Activated naive CD4-positive, alpha-beta T cell treated with anti-CD3 and anti-CD28 coated beads, Interleukin-2, amount 10 ng/mL, durations not matched to agents 7 days and 5 days (primary cell): ENCODE measurements at places on chromosomes 2 and 18.

DNA sequence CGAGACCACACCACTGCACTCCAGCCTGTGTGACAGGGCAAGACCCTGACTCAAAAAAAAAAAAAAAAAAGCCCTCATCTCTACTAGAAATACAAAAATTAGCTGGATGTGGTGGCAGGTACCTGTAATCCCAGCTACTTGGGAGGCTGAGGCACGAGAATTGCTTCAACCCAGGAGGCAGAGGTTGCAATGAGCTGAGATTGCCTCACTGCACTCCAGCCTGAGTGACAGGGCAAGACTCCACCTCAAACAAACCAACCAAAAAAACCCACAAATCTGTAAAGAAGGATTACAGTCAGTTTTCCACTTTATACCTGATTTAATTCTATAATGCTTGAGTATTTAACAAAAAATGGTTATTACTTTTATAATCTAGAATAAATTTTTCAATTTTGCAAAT is 9.7 kb downstream of the DARS1 start:
- H3K36me3 ChIP-seq, result peaks cover 81% of the 10 kb centered on the region
- no peak for DNase-seq
- no peak overlapping the region for H3K4me3 ChIP-seq

- H3K4me3 ChIP-seq, result no peak overlapping the region
- no peaks in the 10 kb centered on the region for H3K36me3 ChIP-seq
- no peak overlapping the region for H3K27ac ChIP-seq
- no peak for DNase-seq
Observed at GRCh38 chr2:75186821-75187220, 12.5 kb downstream of the TACR1 start.

- H3K27ac ChIP-seq, result no peak overlapping the region
- no peaks in the 10 kb centered on the region for H3K36me3 ChIP-seq
- no peak overlapping the region for H3K4me3 ChIP-seq
- no peaks in the 10 kb centered on the region for H3K4me1 ChIP-seq
- H3K27me3 ChIP-seq, result peaks cover 14% of the 10 kb centered on the region
Observed at GRCh38 chr2:224055101-224055500, 16.0 kb upstream of the SERPINE2 start.

DNA sequence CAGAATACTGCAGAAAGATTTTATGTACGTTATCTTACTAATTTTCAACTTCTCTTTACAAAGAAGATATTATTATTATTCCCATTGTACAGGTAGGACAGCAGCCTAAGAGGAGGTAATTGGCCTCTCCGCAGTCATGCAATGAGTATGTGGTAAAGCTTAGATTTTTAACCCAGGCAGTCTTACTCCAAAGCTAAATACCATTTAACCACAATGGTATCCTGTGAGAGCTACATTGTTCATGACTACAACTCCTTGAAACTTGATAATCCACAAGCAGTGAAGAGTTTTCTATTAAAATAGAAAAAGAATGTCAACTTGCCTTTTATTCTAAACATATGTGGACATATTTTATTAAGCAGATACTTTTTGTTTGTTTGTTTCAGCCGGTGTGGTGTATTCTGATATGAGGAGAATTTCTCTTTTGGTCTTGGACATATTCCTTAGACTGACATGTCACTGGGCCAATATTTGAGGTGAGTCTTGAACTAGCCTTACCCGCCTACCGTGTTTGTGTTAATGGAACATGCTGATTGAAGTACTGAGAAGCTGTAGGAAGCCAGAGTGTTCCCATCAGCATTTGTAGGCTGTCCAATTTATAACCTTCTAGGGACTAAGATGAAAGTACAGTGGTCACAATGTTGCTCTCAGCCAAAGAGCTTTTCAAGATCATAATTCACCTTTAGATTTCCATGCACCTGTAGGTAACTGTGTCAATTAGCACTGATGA is 293.9 kb upstream of the DCC start:
- no peaks in the 10 kb centered on the region for H3K4me1 ChIP-seq
- H3K4me3 ChIP-seq, result no peak overlapping the region
- no peaks in the 10 kb centered on the region for H3K36me3 ChIP-seq

- H3K27me3 ChIP-seq, result no peaks in the 10 kb centered on the region
- no peak for DNase-seq
Observed at GRCh38 chr18:65477455-65477854, 273.4 kb upstream of the CDH7 start.

DNA sequence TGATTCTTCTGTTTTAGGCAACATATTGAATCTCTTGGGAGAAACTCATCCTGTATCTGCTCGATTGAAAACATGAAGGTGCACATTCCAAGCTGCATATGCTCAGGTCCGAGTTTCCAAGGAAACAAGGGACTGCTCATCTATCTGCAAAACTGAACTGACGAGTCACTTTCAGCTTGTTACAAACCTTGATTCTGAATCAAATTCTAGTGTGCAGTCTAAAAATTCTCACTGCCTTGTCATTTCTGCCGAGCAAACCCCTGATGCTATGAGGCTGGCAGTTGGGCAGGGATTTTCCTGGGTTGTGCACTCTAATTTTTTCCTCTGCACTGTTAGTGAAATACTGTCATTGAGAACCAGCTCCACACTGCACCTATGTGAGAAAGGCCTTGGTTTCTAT is 101.3 kb upstream of the ETAA1 start:
- no peak for DNase-seq
- H3K36me3 ChIP-seq, result no peaks in the 10 kb centered on the region
- H3K27ac ChIP-seq, result no peak overlapping the region
- no peaks in the 10 kb centered on the region for H3K4me1 ChIP-seq

DNA sequence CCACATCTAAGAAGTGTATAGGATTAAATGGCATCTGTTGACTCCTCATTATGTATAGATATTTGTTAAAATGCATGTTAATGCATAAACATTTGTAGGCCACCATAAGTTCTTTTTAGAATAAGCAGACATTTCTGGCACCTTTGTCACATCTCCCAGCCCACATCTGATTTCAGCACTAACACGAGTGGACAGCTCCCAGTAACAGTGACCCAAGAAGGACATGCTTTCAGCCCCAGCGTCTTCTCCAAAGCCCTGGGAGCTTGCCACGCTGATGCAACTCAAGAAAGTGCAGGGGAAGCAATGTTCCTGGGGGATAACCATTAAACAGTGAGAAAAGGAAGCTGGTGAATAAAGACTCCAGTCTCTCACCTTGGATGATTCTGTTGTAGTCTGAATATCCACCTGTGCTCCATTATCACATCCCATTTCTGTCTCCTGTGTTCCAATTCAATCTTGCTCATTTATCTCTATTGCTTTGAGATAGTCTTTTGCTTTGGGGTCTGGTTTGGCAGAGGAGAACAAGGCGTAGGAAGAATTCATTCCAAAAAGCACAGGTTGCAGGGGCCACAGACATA is 182.6 kb upstream of the THSD7B start:
- H3K4me3 ChIP-seq, result no peak overlapping the region
- H3K27ac ChIP-seq, result no peak overlapping the region
- H3K36me3 ChIP-seq, result no peaks in the 10 kb centered on the region
- H3K27me3 ChIP-seq, result no peaks in the 10 kb centered on the region

GRCh38 chr2:168649105-168649504 is 153.3 kb upstream of the NOSTRIN start:
- H3K4me3 ChIP-seq, result no peak overlapping the region
- peaks cover 5% of the 10 kb centered on the region for H3K4me1 ChIP-seq
- no peak overlapping the region for H3K27ac ChIP-seq
- no peak for DNase-seq
- H3K36me3 ChIP-seq, result no peaks in the 10 kb centered on the region
- H3K27me3 ChIP-seq, result no peaks in the 10 kb centered on the region

DNA sequence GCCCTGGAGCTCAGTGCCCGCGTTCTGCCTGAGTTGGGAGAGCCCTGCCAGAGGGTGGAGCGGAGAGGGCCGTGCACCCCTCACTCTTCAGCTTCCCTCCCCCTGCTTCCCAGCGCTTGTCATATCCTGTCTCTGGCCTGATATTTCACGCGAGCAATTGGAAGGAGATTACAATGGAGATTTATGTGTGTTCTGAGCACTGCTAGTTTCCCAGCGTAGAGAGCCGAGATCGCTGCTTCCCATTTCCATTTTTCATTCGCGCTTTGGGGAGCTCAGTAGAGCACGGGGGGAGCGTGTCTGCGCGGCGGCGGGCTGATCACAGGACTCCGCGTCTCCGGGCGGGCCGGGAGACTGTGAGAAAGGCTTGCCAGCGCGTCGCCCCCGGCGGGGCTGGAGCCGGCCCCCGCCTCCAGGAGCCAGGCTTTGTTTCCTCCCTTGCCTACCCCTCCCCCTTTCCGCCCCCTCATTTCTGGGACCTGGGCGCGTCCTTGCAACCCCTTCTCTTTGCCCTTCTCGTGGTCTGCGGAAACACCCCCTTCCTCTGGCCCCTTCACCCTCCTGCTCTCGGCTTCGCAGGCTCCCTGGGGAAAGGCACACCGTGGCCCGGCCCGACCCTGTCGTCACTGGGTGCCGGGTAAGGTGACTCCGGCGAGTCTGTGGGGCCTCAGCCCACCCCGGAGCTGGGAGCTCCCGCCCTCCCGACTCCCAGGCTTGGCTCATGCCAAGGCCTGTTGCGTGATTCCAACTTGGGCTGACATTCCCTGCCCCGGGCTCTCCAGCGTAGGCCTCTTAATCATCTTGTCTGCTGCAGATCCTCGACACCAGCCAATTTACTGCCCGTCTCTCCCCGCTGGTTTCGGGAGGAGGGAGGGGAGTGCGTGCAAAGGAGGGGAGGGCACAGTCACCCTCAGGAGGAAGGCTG is 5.8 kb downstream of the DLX2 start:
- H3K27me3 ChIP-seq, result peaks cover 100% of the 10 kb centered on the region
- H3K4me1 ChIP-seq, result peaks cover 49% of the 10 kb centered on the region
- H3K36me3 ChIP-seq, result peaks cover 3% of the 10 kb centered on the region
- no peak overlapping the region for H3K27ac ChIP-seq
- peak overlapping the region; percentile 24 for H3K4me3 ChIP-seq

- no peak for DNase-seq
- no peaks in the 10 kb centered on the region for H3K4me1 ChIP-seq
Observed at GRCh38 chr18:3577281-3577855, 127.4 kb downstream of the TGIF1 start.

GRCh38 chr2:218290316-218291261 is 1.7 kb downstream of the TMBIM1 start:
- peaks cover 22% of the 10 kb centered on the region for H3K36me3 ChIP-seq
- H3K27me3 ChIP-seq, result peaks cover 4% of the 10 kb centered on the region
- peak overlapping the region; percentile 88 for H3K27ac ChIP-seq
- peaks cover 87% of the 10 kb centered on the region for H3K4me1 ChIP-seq

DNA sequence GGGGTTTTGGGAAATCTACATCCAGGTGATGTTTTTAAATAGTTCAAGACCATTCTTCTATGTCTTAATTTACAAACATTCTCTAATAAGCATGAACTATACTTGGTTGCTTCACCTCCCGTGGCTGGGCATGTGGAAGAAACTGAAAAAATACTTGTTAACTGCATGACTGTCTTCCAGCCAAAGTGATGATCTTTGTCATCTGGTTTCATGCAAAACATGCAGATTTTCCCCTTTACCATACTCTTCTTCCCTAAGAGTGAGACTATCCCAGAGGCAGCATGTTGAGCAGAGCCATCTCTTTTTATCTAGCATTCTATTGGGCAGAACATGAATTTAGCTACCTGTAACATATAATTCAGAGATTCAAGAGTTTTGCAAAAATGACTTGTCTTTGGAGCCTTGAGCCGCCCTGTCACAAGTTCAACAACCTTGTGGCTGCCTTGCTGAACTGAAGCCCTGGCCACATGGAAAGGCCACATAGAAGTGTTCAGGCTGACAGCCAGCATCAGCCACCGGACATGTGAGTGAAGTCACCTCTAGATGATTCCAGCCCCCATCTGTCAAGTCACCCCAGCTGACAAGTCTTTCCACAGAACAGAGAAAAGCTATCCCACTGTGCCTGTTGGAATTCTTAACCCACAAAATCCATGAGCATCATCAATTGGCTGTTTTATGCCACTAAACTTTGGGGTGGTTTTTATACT is 142.8 kb downstream of the ANKRD44 start:
- H3K27me3 ChIP-seq, result no peaks in the 10 kb centered on the region
- no peak overlapping the region for H3K4me3 ChIP-seq
- H3K36me3 ChIP-seq, result peaks cover 27% of the 10 kb centered on the region
- no peak for DNase-seq
- H3K4me1 ChIP-seq, result peaks cover 38% of the 10 kb centered on the region

DNA sequence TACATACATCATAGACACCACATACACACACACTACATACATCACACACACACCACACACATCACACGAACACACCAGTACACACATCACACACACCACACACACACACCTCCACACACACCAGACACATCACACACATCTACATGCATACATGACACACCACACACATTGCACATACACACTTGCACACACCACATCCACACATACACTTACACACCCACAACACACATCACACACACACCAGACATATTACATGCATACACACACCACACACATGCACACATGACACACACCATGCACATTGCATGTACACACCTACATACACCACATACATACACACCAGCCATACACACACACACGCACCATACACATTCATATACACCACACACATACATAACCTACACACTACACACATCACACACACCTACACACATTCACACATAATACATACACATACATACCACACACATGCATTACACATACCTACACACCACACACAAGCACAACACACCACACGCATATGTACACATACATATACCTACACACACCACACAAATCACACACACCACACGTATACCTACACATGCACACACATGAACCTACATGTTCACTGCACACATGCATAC is 156.5 kb downstream of the NDUFA10 start:
- no peak overlapping the region for H3K4me3 ChIP-seq
- no peak for DNase-seq
- peaks cover 2% of the 10 kb centered on the region for H3K27me3 ChIP-seq
- H3K4me1 ChIP-seq, result no peaks in the 10 kb centered on the region

GRCh38 chr18:43236921-43237320 is 40.4 kb downstream of the SYT4 start:
- no peaks in the 10 kb centered on the region for H3K4me1 ChIP-seq
- H3K27me3 ChIP-seq, result no peaks in the 10 kb centered on the region
- no peak overlapping the region for H3K27ac ChIP-seq
- no peaks in the 10 kb centered on the region for H3K36me3 ChIP-seq
- H3K4me3 ChIP-seq, result no peak overlapping the region

DNA sequence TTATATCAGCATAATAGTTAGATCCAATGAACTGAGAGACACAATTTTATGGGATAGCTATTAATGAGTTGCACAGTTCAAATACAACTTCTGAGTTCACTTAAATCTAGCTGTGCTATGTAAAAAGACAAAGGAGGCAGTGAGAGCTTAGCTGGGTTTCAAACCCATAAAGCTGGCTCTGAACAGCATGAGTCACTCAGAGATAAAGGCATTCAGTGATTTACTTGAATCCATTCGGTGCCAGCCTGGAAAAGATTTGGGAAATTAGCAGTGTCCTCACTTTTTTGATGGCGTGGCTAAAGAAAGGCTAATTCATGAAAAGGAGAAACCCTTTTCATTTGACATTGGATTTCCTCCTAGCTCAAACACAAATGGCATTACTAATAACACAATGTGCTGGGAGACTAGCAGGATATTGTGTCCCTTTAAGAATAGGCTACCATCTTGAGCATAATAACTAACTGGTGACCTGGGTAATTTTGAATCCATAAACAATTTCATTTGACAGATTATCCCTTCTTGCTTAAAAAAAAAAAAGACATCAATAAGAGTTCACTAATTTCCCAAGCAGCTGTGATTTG is 98.4 kb upstream of the NEUROD1 start:
- no peak overlapping the region for H3K4me3 ChIP-seq
- no peaks in the 10 kb centered on the region for H3K36me3 ChIP-seq
- H3K27ac ChIP-seq, result no peak overlapping the region
- DNase-seq, result no peak
- no peaks in the 10 kb centered on the region for H3K4me1 ChIP-seq

GRCh38 chr2:22855761-22856184 is 529.2 kb upstream of the KLHL29 start:
- H3K36me3 ChIP-seq, result no peaks in the 10 kb centered on the region
- H3K27ac ChIP-seq, result no peak overlapping the region
- H3K27me3 ChIP-seq, result no peaks in the 10 kb centered on the region
- H3K4me3 ChIP-seq, result no peak overlapping the region
- DNase-seq, result no peak
